ENCODE measurements at places on chromosomes 16 and 17.

- DNase-seq, result no peak
Observed at GRCh38 chr16:50999181-50999580, 151.9 kb downstream of the SALL1 start.

- no peak for DNase-seq
Observed at GRCh38 chr16:61057635-61058034, 978.6 kb downstream of the CDH8 start.

GRCh38 chr17:73257516-73257915, 4.2 kb downstream of the CPSF4L start:
- no peak for DNase-seq

DNA sequence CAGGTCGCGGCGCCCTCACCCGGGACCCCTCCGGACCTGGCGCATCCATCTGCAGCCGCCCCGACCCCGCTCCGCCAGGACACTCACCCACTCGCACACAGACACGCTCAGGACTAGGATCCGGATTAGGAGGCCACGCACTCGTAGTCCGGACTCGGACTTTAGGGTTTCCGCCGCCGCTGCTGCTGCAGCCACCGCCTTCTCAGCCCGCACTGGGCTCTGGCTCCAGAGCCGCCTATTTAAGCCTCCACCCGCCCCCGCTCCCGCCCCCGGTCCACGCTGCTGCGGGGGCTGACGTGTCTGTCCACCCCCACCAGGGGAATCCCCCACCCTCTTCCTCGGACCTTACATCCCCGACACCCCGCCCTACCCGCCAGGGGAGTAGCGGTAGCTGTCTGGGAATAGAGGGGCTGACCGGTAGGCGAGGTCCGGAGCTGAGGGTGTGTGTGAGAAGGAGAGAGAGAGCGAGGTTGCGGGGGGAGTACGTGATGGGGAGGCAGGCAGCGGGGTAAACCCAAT, at the start of gene RRAD:
TSS of gene RRAD (minus strand) at position 214 of the 519 bp plus-strand sequence. CDS start 356 bp downstream, outside the sequence.
- DNase-seq, result no peak

DNA sequence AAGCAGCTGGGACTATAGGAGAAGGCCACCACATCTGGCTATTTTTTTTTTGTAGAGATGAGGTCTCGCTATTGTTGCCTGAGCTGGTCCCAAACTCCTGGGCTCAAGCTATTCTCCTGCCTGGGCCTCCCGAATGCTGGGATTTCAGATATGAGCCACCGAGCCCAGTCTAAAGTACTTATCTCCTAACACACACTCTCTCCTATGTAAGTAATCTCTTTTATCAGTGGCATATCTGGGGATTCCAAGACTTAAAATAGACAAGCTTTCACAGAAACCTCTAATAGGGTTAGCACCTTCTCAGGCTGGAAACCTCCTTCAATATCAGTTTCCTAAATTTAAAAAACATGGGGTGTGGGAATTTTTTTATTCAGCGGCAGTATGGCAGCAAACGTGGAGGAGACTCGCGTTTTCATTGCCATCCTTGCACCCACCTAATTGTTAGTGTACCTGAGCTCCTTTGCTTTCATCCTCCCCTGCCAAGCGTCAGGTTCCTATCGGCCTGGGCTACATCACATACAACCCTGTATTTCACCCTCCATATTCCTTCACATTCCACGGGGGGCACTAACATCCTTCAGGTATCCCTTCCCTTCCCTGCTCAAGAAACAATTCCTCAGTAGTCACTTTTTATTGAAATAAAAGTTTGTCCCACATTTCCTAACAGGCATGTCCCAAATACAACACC, 1.1 kb downstream of the EZH1 start:
- DNase-seq, result no peak

DNA sequence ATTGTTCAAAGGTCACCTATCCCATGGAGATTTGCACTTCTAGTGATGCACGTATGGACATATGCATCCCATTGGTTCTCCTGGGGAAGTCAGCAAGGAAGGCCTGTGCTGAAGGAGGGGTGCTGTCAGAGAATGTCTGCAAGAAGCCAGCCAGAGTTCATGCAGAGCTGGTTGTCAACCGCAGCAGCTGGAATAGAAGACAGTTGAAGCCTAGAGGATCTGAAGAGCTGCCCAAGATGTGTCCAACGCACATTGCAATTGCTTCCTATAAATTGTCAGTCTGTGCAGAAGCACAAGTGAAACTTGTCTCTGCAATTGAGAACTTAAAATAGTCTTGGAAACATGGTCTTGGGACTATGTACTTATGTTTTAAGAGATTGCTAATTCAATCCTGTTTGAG, 82.1 kb upstream of the CNTNAP4 start:
- DNase-seq, result no peak

Measured in naive B cell (primary cell).